ENCODE measurements at places on chromosomes 2 and 18. TPM values are rescaled to one million over a fixed set of nuclear protein-coding genes. Genes with fewer than 3 reads are reported as not detected.

The SPATS2L gene
- 54.0 TPM for total RNA-seq

The MARCHF4 gene
- 1.5 TPM for total RNA-seq

The SATB2 gene
- total RNA-seq: 0.85 TPM

The SGO2 gene
- total RNA-seq: 15.9 TPM

The SOCS6 gene
- total RNA-seq: 42.3 TPM
